Gastrocnemius medialis (tissue), 4 donors: ENCODE measurements at places on chromosomes 3 and 15.

GRCh38 chr3:46299608-46300460 lies 54.1 kb upstream of the CCR2 start:
- no peaks in the 10 kb centered on the region for H3K27me3 ChIP-seq
- no peak for DNase-seq
- H3K4me1 ChIP-seq = no peaks in the 10 kb centered on the region
- no peak overlapping the region for H3K27ac ChIP-seq
- no peaks in the 10 kb centered on the region for H3K36me3 ChIP-seq

DNA sequence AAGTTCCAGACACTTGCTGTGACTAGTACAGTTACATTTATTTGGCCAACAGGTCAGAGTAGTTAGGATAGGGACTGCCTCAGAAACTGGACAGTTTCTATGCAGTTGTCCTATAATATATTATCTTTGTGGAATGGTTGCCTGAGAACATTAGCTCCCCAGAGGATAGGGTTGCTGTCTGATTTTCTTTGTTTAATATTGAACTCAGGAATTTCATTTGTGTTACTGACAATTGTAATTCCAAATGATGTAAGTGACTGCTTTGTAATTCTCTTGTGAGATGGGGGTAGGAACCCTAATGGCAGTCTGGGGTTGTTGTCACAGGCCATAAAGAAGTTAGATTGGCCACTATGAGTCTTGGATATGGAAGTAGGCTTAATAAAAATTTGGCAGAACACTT lies 2.2 kb downstream of the NXPE3 start:
- no peaks in the 10 kb centered on the region for H3K36me3 ChIP-seq
- no peak overlapping the region for H3K4me3 ChIP-seq
- peaks cover 58% of the 10 kb centered on the region for H3K4me1 ChIP-seq
- DNase-seq = no peak

- no peak for DNase-seq
- H3K27me3 ChIP-seq = no peaks in the 10 kb centered on the region
- H3K4me3 ChIP-seq = no peak overlapping the region
- H3K4me1 ChIP-seq = no peaks in the 10 kb centered on the region
- no peaks in the 10 kb centered on the region for H3K36me3 ChIP-seq
Observed at GRCh38 chr15:92021792-92022191, 168.3 kb downstream of the SLCO3A1 start.

GRCh38 chr3:11477407-11477911 lies 166.3 kb downstream of the VGLL4 start:
- no peak overlapping the region for H3K4me3 ChIP-seq
- no peak for DNase-seq
- peaks cover 33% of the 10 kb centered on the region for H3K4me1 ChIP-seq
- H3K36me3 ChIP-seq = no peaks in the 10 kb centered on the region
- H3K27me3 ChIP-seq = no peaks in the 10 kb centered on the region
- peak overlapping the region; percentile 7 for H3K27ac ChIP-seq
